ENCODE measurements at places on chromosomes 3 and 15.
A peak's percentile ranks its signal among the peaks of the same experiment; 100 is the strongest.

DNA sequence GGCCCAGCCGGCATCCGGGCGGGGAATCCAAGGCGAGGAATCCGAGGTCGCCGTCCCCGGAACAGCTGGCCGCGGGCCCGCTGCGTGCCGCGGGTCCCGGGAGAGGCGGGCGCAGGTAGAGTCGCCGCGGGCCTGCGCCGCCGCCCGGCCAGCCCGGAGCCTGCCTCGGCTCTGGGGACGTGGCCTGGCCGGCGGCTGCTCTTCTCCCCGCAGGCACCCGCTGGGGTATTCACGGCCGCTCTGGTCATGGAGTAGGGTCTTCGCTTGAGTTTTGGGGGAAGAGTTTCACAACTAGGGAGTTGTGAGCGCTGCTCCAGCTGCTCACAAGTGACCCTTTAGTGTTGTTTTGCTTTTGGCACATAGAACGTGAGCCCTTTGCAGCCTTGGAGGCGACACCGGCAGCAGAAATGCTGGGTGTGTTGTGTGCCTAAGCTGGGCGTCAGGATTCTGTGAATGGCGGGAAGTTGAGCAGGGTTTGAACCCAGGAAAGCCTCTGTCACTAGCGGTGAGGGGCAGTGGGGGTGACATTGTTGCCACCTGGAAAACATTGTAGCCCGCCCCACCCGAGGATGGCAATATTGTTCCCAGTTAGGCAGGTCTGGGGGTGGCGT, 4.0 kb downstream of the TRIM71 start:
- no peak for DNase-seq

DNA sequence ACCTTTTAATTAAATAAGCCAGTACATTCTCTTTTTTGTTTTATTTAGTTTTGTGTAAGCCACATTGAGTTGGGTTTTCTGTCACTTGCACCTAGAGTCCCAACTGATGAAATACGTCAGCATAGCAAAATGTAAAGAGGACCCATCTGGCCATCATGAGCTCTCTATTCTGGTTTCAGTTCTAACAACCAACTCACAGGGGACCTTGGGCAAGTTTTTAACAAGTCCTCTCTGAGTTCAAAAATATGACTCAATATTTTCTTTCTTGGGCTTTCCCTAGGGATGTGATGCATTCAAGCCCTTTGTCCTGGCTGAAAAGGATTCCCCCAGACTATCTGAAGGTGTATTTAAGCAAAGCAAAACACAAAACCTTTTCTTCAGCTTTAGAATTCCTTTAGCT, 32.9 kb downstream of the PLCH1 start:
- DNase-seq = no peak

DNA sequence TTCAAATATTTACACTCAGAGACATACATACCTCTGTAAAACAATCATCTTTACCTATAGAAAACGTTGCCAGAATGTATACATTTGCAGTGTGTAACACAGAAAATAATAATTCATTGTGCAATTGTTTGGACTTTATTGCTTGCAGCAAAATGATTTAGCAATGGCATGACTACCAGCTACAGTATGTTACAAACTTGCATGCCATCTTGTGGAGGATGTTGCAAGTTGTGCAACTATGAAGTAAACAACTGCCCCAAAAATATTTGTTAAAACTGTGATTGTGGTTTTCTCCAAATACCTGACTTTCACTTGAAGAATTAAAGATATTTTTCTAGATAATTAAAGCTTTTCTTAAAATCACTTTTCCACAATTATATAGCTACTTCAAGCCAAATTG, 27.1 kb upstream of the C3orf49 start:
- DNase-seq = peak; percentile 61

GRCh38 chr15:25664761-25665160, 198.4 kb downstream of the ATP10A start:
- peak; percentile 9 for DNase-seq

DNA sequence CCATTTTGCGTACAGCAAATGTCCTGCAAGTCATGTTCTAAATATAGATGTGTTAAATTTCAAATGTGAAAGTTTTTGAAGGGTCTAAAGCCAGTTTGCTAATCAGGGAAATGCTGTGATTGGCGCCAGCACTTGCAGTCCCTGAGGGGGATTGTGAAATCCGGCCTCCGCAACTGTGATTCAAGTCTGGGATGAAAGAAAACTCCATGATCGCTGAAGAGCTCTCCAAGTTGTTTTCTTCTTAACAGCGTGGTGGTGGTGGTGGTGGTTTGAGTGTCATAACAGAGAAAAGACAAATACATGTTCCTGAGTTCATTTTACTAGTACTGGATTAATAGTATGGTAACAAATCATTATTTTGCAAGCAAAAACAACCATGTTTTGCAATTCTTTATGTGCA, 51.8 kb downstream of the MITF start:
- peak; percentile 85 for DNase-seq

- no peak for DNase-seq
Measured at GRCh38 chr3:18807593-18807992, 340.7 kb upstream of the KCNH8 start.

DNA sequence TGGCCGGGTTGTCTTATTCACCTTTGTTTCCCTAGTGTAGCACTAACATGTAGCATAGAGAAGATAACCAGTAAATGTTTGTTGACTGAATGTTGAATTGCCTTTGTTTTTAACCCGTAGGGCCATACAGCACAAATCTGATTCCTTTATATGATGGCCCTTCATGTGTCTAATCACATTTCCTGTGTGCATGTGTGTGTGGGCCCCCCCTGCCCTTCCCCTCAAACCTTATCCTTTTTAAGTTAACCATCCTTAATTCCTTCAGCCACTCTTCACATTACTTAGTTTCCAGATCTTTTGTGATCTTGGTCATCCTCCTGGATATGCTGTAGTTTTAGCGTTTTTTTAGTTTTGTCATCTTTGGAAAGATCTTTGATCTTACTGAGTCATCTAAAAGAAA, 4.2 kb downstream of the NEO1 start:
- DNase-seq = no peak

DNA sequence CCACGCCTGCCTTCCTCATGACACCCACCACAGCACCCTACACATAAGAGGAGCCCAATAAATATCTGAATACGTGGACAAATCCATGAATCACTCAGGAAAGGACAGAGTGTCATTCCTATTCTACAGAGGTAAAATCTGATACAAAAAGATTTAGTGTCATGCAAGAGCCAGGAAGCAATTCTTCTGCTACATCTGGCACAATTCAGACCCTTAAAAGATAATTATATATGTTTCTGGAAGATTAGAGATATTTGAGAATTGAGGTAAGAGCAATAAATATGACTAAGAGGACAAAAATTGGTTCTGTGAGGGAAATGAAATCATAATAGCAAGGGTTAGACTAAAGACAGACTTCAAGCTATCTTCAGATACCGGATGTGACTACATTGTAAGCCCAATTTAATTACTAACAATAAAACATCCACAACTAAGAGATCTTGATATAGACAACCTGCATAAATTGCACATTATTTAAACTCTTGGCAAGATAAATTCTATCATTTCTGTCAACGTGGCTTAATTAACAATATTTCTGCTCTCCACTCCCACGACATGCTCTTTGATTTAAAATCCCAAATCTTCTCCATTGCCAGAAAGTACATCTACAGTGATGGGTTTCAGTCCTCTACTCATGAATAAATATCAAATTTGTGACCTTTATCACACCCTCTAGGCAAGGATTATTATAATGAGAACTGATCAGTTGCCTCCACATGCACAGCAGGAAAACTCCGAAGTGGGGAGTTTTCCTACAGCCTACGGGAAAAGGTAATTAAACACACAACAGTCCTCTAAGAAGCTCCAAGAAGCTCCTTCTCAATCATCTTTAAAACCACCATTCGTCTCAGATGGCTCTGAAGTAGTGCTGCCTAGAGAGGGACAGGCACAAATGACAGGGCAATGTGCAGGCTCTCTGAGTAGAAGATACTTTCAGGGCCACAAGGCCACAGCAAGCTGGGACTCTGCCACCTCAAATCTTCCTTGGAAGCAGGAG, 32.6 kb downstream of the MB21D2 start:
- DNase-seq = peak; percentile 89

GRCh38 chr3:124075753-124076152, 83.8 kb upstream of the ROPN1 start:
- DNase-seq = no peak

DNA sequence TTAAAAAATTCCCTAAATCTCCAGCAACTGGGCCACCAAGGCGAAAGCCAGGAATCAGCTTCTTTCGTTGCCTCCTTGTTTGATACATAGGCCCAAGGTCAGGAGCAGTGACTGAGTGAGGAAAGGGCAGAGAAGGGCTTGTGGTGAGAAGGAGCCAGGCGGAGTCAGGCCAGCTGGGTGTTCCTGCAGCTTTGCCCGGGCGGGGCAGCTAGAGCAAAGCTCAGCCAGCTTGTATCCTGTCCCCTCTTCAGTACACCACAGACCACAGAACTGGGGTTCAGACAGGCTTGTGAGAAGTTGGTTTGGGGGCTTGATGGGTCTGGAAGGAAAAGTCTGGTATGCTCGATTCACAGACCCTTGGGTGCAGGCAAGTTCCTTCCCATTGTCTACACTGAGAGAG, 52.6 kb downstream of the CCK start:
- DNase-seq = no peak

DNA sequence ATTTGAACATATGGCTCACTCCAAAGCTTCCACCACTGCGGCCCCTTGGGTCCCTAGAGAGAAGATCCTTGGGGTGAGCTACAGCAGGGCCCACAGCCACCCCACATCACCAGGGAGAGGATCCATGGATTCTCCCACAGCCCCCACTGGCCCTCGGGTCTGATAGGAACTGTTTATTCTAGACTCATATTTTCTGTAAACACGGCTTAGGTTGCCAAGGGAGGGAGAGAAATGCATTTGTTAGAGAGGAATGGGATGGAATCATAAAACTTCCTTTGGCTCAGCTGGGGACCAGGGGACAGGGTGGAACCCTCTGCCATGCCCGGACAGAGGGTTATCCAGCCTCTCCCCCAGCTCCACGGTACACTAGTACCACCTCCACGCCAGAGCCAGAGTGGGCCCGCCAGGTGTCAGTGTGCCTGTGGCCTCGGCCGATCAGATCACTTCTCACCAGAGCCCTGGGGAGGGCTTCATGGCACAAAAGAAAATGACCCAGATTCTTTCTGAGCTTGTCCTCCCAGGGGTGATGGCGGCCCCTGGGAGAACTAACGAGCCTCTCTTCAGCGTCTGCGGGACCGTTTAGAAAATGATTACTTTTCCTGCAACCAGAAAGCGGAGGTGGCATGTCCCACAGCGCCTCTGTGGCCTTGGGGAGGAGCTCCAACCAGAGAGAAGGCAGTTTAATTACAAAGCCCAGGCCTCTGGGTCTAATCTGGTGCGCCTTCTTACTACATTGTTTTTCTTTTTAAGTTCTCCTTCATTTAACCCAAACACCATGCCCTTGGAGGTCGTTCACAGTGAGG, 33.7 kb downstream of the ADCY5 start:
- no peak for DNase-seq

GRCh38 chr3:165451371-165452070, 255.3 kb upstream of the SLITRK3 start:
- DNase-seq = no peak

GRCh38 chr3:146218880-146219866, 31.7 kb downstream of the PLSCR4 start:
- DNase-seq = peak; percentile 50

GRCh38 chr3:5411786-5412185, 224.3 kb downstream of the EDEM1 start:
- no peak for DNase-seq
